ENCODE measurements at places on chromosomes 4 and X. TPM values are rescaled to one million over a fixed set of nuclear protein-coding genes. Genes with fewer than 3 reads are reported as not detected.

The RASSF6 gene
- total RNA-seq, result under 0.01 TPM

The SERPINA7 gene
- not detected for total RNA-seq

The TMEM31 gene
- not detected for total RNA-seq

The TEC gene
- 2.0 TPM for total RNA-seq

Data from temporal lobe (tissue), 4 donors.